ENCODE measurements at places on chromosomes 6 and 20. TPM values are rescaled to one million over a fixed set of nuclear protein-coding genes. Genes with fewer than 3 reads are reported as not detected.

Gene SIRPB2
- total RNA-seq: 59.7 TPM

Gene BLCAP
- total RNA-seq: 53.4 TPM

Gene CLVS2
- 0.03 TPM for total RNA-seq

Gene ACTL10
- total RNA-seq: 2.0 TPM

Gene TRIM40
- not detected for total RNA-seq

Gene LRRC73
- total RNA-seq: 3.4 TPM

Gene TPBG
- 15.4 TPM for total RNA-seq

DNA sequence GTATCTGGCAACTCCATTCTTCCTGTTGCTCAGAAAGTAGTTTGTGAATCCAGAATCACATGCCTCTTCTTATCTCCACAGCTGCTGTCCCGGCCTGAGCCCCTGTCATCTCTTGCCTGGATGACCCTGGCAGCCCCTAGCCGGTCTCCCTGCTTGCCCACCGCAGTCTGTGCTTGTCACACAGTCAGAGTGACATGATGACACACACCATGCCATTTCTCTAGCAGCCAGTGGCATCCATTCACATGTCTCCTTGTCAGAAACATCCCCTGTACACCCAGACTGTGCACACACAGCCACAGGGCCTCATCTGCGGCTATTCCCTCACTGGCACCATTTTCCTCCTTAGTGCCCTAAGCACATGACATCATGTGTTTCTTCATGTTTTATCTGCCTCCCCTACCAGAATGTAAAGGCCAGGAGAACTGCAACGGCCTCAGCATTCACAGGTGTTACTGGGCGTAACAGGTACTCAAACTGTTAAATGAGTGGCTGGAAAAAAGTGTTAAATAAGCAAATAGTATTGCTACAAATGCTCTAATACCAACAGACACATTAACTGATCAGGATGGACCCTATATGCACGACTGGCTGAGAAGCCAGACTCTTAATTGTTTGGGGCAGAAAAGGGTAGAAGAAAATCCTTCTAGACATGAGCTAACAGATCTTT, 9.6 kb downstream of the ABHD12 start:
- DNase-seq: no peak

- no peak for DNase-seq
These were observed 370.7 kb upstream of the AGPAT4 start for GRCh38 chr6:161644521-161644920.

DNA sequence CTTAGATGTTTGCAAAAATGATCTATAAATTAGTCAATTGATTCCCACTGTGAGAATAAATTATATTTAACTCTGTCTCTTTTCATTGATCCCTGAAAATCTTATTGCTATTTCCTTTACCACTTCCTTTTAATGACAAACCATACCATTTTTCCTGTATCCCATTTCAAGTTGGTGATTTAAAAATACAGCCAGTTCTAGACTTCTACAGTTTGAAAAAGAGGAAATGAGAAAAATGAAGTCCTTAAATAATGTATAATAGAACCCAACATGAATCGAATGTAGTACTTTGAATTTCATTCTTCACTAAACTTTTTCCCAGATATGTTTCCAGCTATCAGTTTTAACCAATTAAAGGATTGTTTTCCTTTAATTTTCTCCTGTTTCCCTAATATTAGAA, 29.5 kb upstream of the SDHAF4 start:
- no peak for DNase-seq

- DNase-seq: no peak
These were observed 9.1 kb downstream of the FILIP1 start for GRCh38 chr6:75484535-75484934.

DNA sequence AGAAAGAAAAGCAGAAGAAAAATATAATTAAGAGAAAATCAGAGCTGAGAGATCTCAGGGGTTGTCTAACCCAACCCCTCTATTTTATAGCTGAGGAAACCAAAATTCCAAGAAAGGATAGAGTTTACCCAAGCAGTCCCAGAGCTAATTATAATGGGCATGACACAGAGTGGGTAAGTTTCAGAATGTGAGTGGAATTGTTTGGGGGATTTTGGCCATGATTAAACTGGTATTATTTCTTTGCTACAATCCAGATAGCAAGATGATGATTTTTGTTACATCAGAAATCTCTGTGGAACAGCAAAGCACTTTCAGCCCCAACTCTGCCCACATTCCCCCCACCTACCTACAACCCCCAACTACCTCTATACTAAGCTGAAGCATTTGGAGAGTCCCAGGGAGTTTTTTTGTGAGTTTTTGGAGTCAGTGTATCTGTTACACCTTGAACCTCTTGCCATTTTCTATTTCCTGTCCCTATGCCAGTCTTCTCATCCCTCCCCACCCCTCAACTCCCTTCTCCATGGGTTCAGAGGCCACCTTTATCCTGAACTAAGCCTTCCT, 24.7 kb downstream of the POFUT1 start:
- DNase-seq: no peak

- no peak for DNase-seq
These were observed 163.8 kb downstream of the HIVEP2 start for GRCh38 chr6:142781129-142781528.

DNA sequence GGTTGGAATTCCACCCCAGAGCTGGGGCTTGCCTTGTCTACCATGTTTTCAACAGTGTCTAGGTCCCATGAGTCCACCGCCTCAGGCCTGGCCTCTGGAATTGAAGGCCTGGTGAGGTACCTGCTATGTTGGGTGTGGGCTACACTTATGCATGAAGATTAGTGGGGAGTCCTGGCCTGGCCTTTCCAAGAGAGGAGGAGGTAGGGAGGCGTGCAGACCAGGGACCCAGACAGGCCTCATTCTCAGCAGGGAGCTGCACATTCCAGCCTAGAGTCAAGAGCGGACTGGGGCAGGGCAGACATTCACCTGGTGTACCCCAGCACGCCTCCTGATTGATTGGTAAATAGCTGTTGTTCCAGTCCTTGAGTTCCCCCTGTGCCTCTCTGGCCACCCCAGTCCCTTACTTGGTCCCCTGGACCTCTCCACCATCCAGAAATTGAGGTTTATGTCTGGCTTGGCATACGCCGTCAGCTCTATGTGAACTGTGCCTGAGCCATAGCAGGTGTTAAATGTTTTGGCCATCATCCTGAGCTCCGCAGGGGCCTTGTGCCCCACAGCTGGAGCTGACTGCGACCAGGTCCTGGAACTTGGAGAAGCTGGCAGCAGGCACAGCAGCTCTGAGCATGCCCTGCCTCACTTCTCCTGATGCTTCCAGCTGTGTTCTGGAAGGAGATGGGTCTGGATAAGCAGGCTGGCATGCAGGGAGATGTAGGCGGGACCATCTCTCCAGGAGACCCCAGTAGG, 8.2 kb upstream of the VEGFA start:
- no peak for DNase-seq

GRCh38 chr6:21022343-21023107, 488.3 kb downstream of the CDKAL1 start:
- DNase-seq: no peak

GRCh38 chr6:37306624-37307222, 47.1 kb upstream of the RNF8 start:
- DNase-seq: no peak

- no peak for DNase-seq
These were observed 725.1 kb downstream of the KIF16B start for GRCh38 chr20:15848126-15848525.

DNA sequence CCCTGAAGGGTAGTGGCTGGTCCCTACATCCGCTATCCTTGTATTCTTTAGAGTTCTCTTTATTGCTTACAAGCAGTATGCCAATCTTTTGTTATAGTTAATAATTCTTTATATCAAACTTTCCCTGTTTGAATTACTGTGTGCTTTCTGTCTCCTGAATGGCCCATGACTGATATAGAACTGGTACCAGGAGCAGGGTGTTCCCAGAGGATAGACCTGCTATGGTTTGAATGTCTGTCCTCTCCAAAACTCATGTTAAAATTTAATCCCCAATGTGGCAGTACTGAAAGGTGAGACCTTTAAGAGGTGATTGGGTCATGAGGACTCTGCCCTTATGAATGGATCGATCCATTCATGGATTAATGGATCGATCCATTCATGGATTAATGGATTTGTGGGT, 26.0 kb downstream of the CD164 start:
- no peak for DNase-seq

- no peak for DNase-seq
These were observed 47.5 kb upstream of the NHSL1 start for GRCh38 chr6:138546733-138547185.

DNA sequence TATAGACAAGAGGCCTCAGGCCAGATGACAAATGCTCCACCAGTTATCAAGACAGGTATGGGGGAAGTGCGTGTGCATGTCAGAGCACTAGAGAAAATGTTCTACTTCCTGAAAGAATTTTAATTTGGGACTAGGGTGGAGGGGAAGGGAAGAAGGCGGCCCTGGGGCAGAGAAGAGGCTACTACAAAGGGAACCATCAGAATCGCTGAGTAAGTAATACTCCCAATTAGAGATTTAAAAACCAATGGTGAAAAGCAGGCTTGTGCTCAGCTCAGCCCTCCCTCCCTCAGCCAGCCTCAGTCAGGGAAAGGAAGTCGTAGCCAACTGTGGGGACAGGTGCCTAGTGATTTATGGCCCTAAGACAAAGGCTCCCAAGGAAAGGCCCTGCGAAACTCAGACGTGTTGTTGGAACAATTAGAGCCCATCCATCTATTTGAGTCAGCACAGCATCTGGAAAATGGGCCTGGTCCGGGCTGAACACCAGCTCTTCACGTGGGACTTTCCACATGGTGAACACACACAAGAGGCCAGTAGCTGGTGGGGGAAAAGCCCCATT, 15.0 kb upstream of the MAFB start:
- no peak for DNase-seq

DNA sequence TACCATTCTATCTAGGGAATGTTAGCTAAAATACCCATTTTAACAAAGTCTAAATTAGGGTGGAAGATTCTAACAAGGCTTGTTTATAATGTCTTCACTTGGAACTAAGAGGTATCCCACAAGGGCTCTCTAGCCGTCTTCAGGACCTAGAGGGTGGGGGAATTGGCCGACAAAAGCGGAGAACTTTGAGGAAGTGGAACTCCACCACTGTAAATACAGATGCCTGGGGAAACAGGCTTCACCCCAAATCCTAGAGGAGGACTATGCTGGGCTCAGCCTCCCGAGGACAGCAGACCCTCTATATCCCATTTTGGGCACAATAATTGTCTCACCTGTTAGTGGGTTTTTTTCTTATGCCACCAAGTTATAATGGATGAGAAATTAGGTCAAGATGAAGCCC, 58.0 kb upstream of the TFB1M start:
- no peak for DNase-seq

GRCh38 chr6:11161031-11161956, 49.8 kb upstream of the ERVFRD-1 start:
- DNase-seq: no peak

- no peak for DNase-seq
These were observed 598.8 kb downstream of the RNF144B start for GRCh38 chr6:18985996-18986395.

All from upper lobe of left lung (tissue), 6 donors.